Right lung (tissue), 10 donors: ENCODE measurements at places on chromosomes 6 and 20. TPM values are rescaled to one million over a fixed set of nuclear protein-coding genes. Genes with fewer than 3 reads are reported as not detected.

Gene PLN
- polyA plus RNA-seq: 3.7 TPM

Gene ZNF512B
- 26.2 TPM for polyA plus RNA-seq

GRCh38 chr6:31307669-31308049, 35.8 kb upstream of the HLA-C start:
- DNase-seq: no peak

Gene ESF1
- polyA plus RNA-seq: 28.3 TPM

DNA sequence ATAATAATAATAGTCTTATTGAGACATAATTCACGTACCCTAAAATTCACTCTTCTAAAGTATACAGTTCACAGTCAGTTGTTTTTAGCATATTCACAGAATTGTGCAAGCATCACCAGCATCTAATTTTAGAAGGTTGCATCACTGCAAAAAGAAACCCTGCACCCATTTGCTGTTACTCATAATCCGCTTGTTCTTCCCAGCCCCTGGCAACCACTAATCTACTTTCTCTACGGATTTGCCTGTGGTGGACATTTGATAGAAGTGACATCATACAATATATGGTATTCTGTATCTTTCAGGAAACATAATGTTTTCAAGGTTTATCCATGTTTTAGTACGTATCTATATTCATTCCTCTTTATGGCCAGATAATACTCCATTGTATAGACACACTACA, 41.5 kb upstream of the FAM184A start:
- DNase-seq: no peak

Gene CCR6
- polyA plus RNA-seq: not detected

- no peak for DNase-seq
Observed at GRCh38 chr6:20095436-20095835, 116.8 kb downstream of the MBOAT1 start.

GRCh38 chr20:48754292-48754691, 73.5 kb downstream of the PREX1 start:
- no peak for DNase-seq
